ENCODE measurements at places on chromosomes 2 and 18. TPM values are rescaled to one million over a fixed set of nuclear protein-coding genes. Genes with fewer than 3 reads are reported as not detected.

The TBR1 gene
- total RNA-seq = not detected

DNA sequence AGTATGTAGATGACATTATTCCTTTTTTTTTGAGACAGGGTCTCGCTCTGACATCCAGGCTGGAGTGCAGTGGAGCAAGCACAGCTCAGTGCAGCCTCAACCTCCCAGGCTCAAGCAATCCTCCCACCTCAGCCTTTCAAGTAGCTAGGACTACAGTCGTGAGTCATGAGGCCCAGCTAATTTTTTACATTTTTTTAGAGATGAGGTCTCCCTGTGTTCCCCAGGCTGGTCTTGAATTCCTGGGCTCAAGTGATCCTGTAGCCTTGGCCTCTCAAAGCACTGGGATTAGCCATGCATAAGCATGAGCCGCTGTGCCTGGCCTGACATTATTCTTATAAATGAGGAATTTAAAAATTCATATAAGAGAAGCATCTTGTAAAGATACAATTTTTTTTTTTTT, 86.9 kb downstream of the FAM117B start:
- peaks cover 6% of the 10 kb centered on the region for H3K36me3 ChIP-seq
- no peak overlapping the region for H3K4me3 ChIP-seq
- DNase-seq = peak; percentile 15
- H3K27me3 ChIP-seq = no peaks in the 10 kb centered on the region
- no peak overlapping the region for H3K27ac ChIP-seq

The FAP gene
- total RNA-seq = 24.6 TPM

GRCh38 chr2:109526442-109526970, 87.3 kb downstream of the SEPTIN10 start:
- no peaks in the 10 kb centered on the region for H3K27me3 ChIP-seq
- H3K36me3 ChIP-seq = no peaks in the 10 kb centered on the region
- H3K4me3 ChIP-seq = no peak overlapping the region
- no peak overlapping the region for H3K27ac ChIP-seq
- peaks cover 7% of the 10 kb centered on the region for H3K4me1 ChIP-seq

The GPR39 gene
- total RNA-seq = 12.4 TPM

GRCh38 chr2:239881561-239882320, 143.4 kb downstream of the NDUFA10 start:
- DNase-seq = peak; percentile 55
- H3K27ac ChIP-seq = no peak overlapping the region
- H3K36me3 ChIP-seq = no peaks in the 10 kb centered on the region
- no peak overlapping the region for H3K4me3 ChIP-seq

- no peaks in the 10 kb centered on the region for H3K36me3 ChIP-seq
- H3K4me1 ChIP-seq = no peaks in the 10 kb centered on the region
- H3K4me3 ChIP-seq = no peak overlapping the region
These were observed 32.0 kb upstream of the PLB1 start for GRCh38 chr2:28463893-28464292.

DNA sequence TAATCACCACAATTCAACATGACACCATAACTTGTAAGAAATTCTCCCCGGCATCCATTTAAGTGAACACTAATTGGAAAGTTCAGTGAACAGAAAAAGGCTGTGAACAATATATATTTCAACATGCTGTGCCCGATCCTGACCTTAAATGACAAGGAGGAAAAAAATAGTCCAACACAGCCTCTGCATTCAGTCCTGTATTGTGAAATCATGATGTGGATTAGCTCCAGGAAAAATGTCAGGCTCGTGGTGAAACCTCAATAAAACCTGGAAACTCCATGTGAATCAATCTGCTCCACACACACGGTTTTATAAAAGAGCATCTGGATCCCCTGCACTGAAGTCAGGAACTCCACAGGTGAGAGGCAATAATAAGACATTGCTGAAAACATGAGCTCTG, 145.4 kb upstream of the SPOPL start:
- DNase-seq = peak; percentile 60
- no peak overlapping the region for H3K27ac ChIP-seq
- H3K36me3 ChIP-seq = no peaks in the 10 kb centered on the region
- H3K4me3 ChIP-seq = no peak overlapping the region

DNA sequence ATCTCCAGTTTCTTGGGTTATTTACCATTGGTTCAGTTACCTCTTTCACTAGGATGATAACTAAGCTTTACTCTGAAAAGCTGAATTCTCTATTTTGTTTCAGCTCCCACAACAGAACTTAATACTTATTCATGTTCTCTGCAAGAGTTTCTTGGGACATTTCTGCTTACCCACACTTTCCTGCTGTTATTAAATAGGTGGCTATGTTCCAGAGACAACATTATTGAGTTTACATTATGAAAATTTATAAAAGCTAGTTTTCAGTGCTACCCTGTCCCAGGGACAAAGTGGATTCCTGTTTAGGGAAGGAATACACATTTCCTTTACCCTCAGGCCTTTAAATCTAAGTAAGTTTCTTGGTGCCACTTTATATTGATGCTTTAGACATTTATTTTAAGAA, 7.0 kb upstream of the GPD2 start:
- H3K4me1 ChIP-seq = no peaks in the 10 kb centered on the region
- peak; percentile 49 for DNase-seq
- H3K27me3 ChIP-seq = no peaks in the 10 kb centered on the region
- H3K36me3 ChIP-seq = no peaks in the 10 kb centered on the region
- no peak overlapping the region for H3K4me3 ChIP-seq

The PRKAG3 gene
- total RNA-seq = not detected

- H3K27ac ChIP-seq = no peak overlapping the region
- DNase-seq = no peak
- no peak overlapping the region for H3K4me3 ChIP-seq
- H3K36me3 ChIP-seq = no peaks in the 10 kb centered on the region
- peaks cover 16% of the 10 kb centered on the region for H3K4me1 ChIP-seq
- no peaks in the 10 kb centered on the region for H3K27me3 ChIP-seq
These were observed 119.8 kb downstream of the AGAP1 start for GRCh38 chr2:235613649-235614048.

The CASP10 gene
- 24.3 TPM for total RNA-seq

DNA sequence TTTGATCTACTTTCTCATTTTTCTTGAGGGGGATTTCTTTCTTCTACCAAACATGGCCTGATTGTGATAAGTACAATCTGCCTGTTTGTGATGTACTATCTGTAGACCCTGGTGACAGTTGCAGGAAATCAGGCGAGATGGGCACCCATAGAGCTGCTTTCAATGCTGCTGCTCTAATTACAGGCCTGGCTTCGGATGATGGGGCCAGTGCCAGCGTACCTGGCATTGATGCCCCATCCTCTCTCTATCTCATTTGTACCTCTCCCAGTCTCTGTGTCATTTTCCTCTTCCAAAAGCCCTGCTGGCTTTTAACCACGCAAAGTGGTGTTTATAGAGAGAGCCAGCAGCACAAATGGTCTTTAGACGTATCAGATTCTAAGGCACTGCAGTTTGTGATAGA, 69.9 kb downstream of the KCTD18 start:
- H3K36me3 ChIP-seq = peaks cover 7% of the 10 kb centered on the region
- H3K27me3 ChIP-seq = no peaks in the 10 kb centered on the region
- no peaks in the 10 kb centered on the region for H3K4me1 ChIP-seq

DNA sequence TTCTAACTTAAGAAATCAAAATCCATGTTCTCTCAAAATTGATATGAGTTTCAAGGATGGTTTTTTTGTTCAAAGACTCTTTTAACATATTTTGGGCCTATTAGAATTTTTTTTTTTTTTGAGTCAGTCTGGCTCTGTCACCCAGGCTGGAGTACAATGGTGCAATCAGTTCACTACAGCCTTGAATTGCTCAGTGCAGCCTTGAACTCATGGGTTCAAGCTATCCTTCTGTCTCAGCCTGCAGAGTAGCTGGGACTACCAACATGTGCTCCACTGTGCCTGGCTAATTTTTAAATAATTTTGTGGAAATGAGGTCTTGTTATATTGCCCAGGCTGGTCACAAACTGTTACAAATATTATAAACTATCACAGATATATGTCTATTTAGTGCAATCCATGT, 40.6 kb upstream of the RBMS1 start:
- no peaks in the 10 kb centered on the region for H3K36me3 ChIP-seq
- DNase-seq = no peak
- no peak overlapping the region for H3K27ac ChIP-seq
- H3K4me1 ChIP-seq = peaks cover 14% of the 10 kb centered on the region

The DLX2 gene
- total RNA-seq = 0.26 TPM

DNA sequence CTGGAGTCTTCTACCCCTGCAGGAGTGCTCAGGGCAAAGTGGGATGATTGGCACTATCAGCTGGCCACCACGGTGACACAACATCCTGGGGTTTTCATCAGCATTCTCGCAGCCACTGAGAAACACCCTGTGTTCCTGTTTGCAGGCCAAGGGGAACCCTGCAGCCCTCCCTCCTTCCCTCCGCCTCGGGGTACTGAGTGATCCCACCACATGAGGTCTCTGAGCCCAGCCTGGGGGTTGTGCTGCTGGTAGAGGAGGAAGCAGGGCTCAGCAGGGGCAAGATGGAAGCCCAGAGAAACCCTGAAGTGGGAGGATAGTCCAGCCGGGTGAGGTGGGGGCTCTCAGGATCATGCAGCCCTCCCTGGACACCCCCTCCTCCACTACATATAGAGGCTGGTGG, at the start of gene OXER1:
Gene OXER1 (minus strand): TSS at position 40 of the 400 bp plus-strand sequence. CDS start 73 bp downstream, outside the sequence.
- no peaks in the 10 kb centered on the region for H3K4me1 ChIP-seq
- no peak within 1 kb of the TSS for H3K27ac ChIP-seq
- no peak within 1 kb of the TSS for H3K4me3 ChIP-seq
- H3K27me3 ChIP-seq = no peaks in the 10 kb centered on the region
- DNase-seq = no peak

DNA sequence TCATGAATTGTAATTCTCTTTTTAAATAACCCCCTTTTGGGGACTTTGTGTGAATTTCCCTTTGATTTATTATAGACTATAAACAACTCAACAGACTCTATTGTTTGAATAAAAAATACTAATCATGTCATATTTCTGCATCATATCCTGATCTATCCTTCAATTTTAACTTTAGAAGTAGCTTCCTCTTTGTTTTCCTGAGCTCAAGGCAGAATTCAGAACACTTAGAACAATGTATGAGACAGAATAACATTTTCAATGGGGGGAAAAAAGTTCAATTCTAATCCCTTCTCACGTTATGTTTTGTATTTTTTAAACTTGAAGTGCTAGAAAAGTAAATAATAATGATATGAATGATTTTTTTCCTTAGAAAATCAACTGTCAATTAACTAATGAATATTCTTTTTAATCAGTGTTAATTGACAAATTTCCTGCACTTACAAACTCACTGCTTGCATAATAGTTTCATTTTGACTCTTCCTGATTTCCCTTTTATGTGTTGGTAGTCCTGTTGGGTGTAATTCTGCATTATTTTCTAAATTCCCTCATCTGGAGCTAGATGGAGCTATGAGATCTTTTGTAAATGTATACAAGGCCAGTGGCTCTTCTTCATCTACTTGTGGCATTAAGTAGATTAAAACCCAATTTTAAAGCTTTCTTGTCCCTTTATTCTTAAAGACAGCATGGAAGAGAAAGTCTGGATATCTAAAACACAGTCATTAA, 326.1 kb downstream of the PARD3B start:
- no peaks in the 10 kb centered on the region for H3K27me3 ChIP-seq
- peak; percentile 77 for DNase-seq
- peaks cover 8% of the 10 kb centered on the region for H3K4me1 ChIP-seq
- no peak overlapping the region for H3K27ac ChIP-seq
- no peaks in the 10 kb centered on the region for H3K36me3 ChIP-seq
- no peak overlapping the region for H3K4me3 ChIP-seq

DNA sequence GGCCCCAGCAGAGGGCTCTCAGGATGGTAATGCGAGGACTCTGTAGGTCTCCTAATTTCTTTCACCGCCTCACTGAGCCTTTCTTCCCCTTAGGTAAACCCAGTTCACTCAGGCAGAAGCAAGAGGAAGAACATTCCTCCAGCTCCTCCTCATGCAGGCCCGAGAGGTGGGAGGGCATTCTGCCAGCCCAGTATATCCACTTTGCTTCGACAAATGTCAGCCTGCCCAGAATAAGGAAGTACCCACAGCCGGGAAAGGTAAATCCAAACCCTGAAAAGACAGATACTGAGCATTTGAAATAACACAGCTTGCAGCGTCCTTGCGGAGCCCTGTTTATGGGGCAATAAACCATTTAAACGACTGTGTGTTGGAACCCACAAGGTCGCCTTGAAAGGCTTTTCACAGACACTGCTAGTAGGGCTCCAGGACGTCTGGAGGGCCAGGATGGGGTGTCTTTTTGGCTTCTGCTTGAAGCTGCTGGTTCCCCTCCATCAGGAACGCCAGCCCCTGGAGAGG, 63.0 kb upstream of the STPG4 start:
- H3K27me3 ChIP-seq = no peaks in the 10 kb centered on the region
- no peak for DNase-seq
- no peak overlapping the region for H3K27ac ChIP-seq
- no peaks in the 10 kb centered on the region for H3K4me1 ChIP-seq
- H3K36me3 ChIP-seq = no peaks in the 10 kb centered on the region

DNA sequence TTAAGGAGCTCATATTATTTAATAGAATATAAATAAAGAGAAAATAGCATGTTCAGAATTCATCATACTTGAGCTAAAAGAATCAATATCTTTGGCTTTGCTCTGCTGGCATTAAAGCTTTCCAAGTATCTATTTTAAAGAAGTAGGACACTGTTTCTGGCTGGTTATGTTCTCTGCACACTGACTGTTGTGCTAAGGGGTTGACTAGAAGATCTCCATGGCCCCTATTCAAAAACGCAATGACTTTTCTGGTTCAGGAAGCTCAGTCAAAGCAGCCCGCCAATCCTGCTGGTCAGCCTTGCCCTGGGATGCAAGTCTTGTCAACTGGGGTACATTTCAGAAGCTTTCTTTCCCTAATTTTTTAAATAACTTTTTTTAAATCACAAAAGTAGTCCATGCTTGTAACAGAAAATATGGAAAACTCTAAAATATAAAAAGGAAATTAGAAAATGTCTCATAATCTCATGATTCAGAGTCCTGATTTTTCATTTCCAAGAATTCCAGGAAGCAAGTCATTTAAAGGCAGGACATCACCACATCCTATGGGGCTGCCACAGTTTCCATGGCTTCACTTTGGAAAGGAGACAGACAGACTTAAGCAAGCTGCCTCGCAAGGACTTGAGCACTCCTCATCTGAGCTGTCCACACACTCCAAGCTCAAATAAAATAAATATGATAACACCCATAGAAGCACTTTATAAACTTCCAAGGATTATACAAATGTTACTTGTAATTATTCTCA, 195.1 kb downstream of the TXNL1 start:
- no peaks in the 10 kb centered on the region for H3K36me3 ChIP-seq
- no peaks in the 10 kb centered on the region for H3K27me3 ChIP-seq
- no peak overlapping the region for H3K27ac ChIP-seq
- H3K4me3 ChIP-seq = no peak overlapping the region
- DNase-seq = peak; percentile 50
- H3K4me1 ChIP-seq = peaks cover 7% of the 10 kb centered on the region
